Neural progenitor cell (in vitro differentiated cells): ENCODE measurements at places on chromosomes 5 and 9. TPM values are rescaled to one million over a fixed set of nuclear protein-coding genes. Genes with fewer than 3 reads are reported as not detected.

The SLC25A46 gene
- 33.5 and 43.6 TPM in 2 replicates for total RNA-seq

The POMT1 gene
- total RNA-seq, result 31.1 and 48.0 TPM in 2 replicates

The ARL14EPL gene
- total RNA-seq, result not detected in 2 replicates

The EGFL7 gene
- 16.5 and 47.4 TPM in 2 replicates for total RNA-seq
